Effector CD4-positive, alpha-beta T cell (primary cell): ENCODE measurements at places on chromosomes 1 and 21.

GRCh38 chr1:43432171-43432860, 21.4 kb downstream of the HYI start:
- DNase-seq = no peak

- DNase-seq = no peak
These were observed 12.6 kb upstream of the KLF18 start for GRCh38 chr1:44154049-44154448.

DNA sequence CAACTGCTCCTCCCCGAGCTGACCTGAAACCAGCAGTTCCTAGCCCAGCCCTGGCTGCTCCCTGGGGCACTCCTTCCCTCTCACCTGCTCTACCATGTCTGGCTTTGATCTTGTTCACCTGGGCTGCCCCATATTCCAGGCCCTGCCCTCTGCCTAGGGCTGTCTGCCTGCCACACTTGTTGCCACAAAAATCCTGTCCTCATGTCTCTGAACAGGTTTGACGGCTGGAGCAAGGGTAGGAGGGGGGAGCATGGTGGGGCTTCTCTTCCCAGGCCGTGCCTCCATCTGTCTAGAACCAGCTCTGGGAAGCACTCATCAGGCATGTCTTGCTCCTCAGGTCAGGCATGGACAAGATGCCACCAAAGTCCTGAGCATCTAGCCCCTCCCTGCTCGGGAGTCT, 44.3 kb upstream of the WNT2B start:
- DNase-seq = no peak

- no peak for DNase-seq
These were observed 38.9 kb upstream of the MAP10 start for GRCh38 chr1:232766241-232766890.

DNA sequence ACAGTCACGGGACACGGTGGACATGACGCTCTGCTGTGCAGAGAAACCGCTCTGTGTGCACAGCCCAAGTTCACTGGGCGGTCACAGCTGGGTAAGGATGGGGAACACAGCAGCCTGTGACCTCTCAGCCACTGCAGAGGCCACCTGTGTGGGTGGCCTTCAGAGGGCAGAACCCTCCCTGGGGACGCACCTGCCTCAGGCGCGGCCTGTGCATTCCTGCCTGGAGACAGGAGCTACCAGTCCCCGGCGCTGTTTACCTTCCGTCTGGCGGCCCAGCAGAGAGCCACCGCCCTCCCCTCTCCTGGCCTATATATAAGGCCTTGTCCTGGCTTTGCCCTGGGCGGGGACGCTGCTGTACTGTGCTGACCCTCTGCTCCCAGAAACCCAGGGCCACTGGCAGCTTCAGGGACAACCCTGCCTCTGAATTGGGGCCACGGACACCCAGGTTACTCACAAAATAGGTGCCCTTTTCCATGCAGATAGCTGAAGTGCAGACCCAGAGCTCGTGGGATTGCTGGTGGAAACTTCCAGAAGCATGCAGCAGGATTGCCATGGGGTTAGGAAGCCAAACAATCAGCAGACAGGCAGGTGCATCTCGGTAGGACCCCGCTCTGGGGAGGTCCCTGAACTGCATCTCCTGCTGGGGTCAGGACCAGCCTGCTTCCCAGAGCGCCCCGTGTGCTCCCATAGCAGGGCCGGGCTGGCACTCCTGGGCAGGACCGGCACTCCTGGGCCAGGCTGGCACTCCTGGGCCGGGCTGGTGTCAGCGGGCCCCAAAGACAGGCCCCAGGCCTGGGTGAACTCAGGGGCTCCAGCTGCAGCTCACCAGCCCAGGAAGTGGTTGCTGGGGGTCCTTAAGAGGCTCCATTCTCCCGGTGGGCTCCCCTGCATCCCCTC, 83.6 kb downstream of the SIK1 start:
- no peak for DNase-seq

DNA sequence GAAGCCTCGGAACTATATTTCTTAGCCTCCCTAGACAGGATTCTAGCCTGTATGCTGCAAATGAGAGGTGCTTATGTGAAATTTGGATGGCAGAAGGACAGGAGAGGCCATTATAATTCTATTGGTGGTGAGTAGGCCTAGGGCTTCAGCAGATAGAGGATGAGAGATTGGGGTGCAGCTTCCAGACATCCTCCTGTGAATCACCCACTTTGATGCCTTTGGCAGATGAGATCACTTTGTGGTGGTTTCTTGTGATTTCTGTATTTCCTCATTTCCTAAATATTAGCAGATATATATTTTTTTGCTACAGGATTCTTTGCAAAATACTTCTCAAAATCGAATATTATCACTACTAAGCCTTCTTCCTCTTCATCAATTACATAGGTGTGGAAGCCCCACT, 37.3 kb downstream of the MFSD2A start:
- DNase-seq = no peak

DNA sequence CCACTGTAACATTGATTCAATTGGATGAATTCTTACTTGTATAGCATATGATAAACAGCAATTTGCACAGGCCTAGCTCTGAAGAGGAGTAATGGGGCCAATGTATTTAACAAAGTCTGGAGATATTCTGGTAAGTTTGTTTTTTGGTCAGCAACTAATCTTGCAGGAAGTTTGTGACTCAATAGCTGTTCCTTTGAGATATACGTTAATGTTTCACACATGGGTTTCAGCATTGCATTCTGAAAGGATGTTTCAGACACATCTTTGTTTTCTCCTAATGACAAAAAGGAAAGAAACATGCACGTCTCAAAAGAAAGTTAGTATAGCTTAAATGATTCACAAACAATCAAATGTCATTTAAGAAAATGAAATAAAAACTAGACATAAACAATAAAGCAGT, 49.0 kb downstream of the LTN1 start:
- DNase-seq = no peak

DNA sequence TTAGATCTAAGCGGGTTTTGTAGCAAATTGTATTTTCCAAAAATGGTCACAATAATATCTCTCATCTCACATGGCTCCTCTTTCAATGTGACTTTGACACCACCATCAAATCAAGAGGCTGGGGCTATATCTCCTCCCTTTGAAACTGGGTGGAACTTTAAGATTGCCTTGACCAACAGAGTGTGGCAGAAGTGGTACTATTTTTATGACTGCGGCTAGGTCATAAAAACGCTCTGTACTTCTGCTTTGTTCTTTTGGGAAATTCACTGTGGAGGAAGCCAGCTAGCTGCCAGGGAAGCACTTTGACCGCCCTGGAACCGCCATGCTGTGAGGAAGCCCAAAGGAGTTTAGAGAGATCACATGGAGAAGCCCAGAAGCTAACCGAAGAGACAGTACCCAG, 50.7 kb upstream of the ACOT11 start:
- no peak for DNase-seq

DNA sequence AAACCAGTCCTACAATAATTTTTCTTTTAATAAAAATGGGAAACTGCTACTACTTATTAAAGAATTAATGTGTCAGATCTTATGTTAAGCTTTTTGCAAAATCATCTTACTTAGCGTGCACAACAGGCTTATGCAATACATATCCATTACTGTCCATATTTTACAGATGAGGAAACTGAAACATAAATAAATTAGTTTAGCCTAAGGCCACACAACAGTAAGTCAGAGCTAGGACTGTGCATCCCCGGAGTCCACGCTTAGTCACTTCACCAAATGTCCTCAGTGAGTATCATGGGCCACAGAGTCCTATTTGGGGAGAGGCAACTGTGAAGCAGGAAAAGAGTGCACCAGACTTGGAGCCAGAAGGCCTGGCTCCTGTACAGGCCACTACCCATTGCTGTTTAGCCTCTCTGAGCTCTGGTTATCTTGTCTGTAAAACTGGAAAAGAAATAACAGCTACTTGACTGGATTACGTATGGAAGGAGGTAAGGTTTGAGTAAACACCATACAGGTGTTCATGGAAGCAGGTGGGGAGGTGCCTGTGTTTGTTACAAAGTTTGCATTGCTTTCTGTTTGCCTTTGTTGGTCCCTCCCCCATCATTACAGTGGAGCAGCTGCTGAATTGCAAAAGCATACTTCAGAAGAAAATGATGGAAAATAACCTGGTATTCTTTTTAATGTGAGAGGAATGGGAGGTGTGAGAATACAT, 192.8 kb downstream of the FCRL5 start:
- DNase-seq = no peak
